ENCODE measurements at places on chromosomes 6 and 20. TPM values are rescaled to one million over a fixed set of nuclear protein-coding genes. Genes with fewer than 3 reads are reported as not detected.

The ISM1 gene
- total RNA-seq, result 0.92 TPM

The KCNB1 gene
- 21.0 TPM for total RNA-seq

The MATN4 gene
- not detected for total RNA-seq

The RBPJL gene
- total RNA-seq, result not detected

The RFX6 gene
- not detected for total RNA-seq

The PRSS35 gene
- total RNA-seq, result not detected

The COL12A1 gene
- total RNA-seq, result 35.0 TPM

GRCh38 chr6:55069132-55069781 is 105.1 kb upstream of the HCRTR2 start:
- no peaks in the 10 kb centered on the region for H3K4me1 ChIP-seq
- H3K4me3 ChIP-seq, result no peak overlapping the region
- H3K36me3 ChIP-seq, result no peaks in the 10 kb centered on the region
- H3K27me3 ChIP-seq, result no peaks in the 10 kb centered on the region
- peak; percentile 77 for DNase-seq
- H3K27ac ChIP-seq, result no peak overlapping the region

- peaks cover 34% of the 10 kb centered on the region for H3K4me1 ChIP-seq
- no peak overlapping the region for H3K4me3 ChIP-seq
- H3K36me3 ChIP-seq, result peaks cover 7% of the 10 kb centered on the region
Measured at GRCh38 chr6:159045801-159046200, 1.0 kb upstream of the TAGAP start.

DNA sequence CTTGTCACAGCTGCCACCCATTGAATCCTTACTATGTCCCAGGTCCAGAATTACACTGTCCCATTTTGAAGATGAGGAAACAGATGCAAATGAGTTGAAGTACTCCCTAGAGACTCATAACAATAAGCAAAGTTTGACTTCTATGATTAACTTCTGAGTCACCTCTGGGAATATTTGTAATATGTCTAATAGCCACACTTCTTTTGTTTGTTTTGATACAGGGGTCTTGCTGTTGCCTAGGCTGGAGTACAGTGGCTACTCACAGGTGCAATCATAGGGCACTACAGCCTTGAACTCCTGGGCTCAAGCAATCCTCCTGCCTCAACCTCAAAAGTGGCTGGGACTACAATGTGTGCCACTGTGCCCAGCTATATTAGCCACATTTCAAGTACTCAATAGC is 11.4 kb upstream of the SOX12 start:
- H3K27ac ChIP-seq, result no peak overlapping the region
- H3K4me1 ChIP-seq, result no peaks in the 10 kb centered on the region
- no peaks in the 10 kb centered on the region for H3K27me3 ChIP-seq
- DNase-seq, result no peak
- H3K36me3 ChIP-seq, result no peaks in the 10 kb centered on the region

DNA sequence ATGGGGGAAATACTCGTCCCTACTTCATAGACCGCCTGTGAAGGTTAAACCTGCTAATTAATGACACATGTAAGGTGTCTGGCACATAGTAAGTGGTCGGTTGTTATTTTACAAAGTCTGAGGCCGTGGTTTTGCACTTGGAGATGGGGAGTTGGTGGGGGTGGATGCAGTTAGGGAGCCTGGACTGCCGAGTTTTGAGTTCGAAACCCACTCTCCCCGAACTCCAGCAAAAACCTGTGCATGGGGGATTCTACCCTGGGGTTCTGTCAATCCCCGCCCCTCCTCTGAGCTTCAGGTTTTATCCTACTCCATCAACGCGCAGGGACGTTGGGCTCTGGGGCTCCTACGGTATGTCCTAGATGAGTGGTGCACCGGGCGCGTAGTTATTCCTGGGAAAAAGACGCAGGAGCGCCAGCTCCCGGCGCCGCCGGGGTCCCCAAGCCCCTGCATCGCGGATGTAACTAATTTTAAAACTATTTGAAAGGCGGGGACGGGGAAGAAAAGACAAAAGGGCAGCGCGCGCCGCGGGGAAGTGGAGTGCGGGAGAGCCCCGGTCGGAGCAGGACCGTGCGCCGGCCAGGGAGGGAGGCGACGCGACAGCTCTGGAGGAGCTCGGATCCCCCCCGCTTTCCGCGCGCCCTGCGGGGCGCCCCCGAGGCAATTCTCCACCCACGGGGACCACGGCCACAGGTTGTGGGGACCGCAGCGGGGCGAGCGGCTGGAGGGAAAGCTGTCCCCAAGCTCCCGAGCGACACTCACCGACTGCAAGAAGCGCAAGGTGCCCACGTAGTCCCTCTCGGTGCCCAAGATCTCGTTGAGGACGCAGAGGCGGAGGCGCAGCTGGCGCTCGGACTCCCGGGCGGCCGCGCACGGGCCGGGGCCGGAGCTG is 672 bp downstream of the PREX1 start:
- H3K27me3 ChIP-seq, result no peaks in the 10 kb centered on the region
- peaks cover 53% of the 10 kb centered on the region for H3K4me1 ChIP-seq
- no peaks in the 10 kb centered on the region for H3K36me3 ChIP-seq
- peak; percentile 37 for DNase-seq

- no peak overlapping the region for H3K27ac ChIP-seq
- peaks cover 20% of the 10 kb centered on the region for H3K4me1 ChIP-seq
- no peak overlapping the region for H3K4me3 ChIP-seq
- no peaks in the 10 kb centered on the region for H3K36me3 ChIP-seq
- H3K27me3 ChIP-seq, result peaks cover 90% of the 10 kb centered on the region
Measured at GRCh38 chr20:37911838-37912281, 8.9 kb downstream of the VSTM2L start.

- no peak overlapping the region for H3K4me3 ChIP-seq
- no peak for DNase-seq
- H3K4me1 ChIP-seq, result peaks cover 7% of the 10 kb centered on the region
- H3K27ac ChIP-seq, result no peak overlapping the region
- H3K36me3 ChIP-seq, result no peaks in the 10 kb centered on the region
Measured at GRCh38 chr20:10551732-10552724, 116.9 kb downstream of the SLX4IP start.

- no peaks in the 10 kb centered on the region for H3K4me1 ChIP-seq
- no peaks in the 10 kb centered on the region for H3K27me3 ChIP-seq
- no peaks in the 10 kb centered on the region for H3K36me3 ChIP-seq
- H3K4me3 ChIP-seq, result no peak overlapping the region
Measured at GRCh38 chr20:24664266-24664986, 195.0 kb downstream of the SYNDIG1 start.

- no peaks in the 10 kb centered on the region for H3K36me3 ChIP-seq
- H3K27me3 ChIP-seq, result no peaks in the 10 kb centered on the region
- no peak for DNase-seq
- no peak overlapping the region for H3K4me3 ChIP-seq
- H3K4me1 ChIP-seq, result no peaks in the 10 kb centered on the region
Measured at GRCh38 chr20:56755201-56755600, 126.1 kb downstream of the TFAP2C start.

DNA sequence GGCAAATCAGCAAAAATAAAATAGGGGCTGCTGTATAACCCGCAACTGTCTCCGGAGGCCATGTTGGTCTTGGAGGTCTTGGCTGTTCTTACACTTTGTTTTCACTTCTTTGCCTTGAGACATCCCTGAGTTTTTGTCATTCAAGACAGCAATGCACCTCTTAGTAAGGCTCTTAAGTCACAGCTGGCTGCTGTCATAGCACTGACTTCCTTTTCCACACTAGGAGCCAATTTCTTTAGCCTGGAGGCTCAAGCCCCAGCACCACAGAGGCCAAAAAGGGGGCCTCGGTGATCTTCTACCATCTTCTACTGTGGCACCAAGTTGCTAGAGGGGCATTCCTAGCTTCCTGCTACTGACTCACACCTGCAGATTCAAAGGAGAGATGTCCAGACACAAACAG is 536.3 kb downstream of the CDH26 start:
- H3K36me3 ChIP-seq, result no peaks in the 10 kb centered on the region
- H3K27ac ChIP-seq, result no peak overlapping the region
- no peaks in the 10 kb centered on the region for H3K27me3 ChIP-seq
- DNase-seq, result no peak
- no peaks in the 10 kb centered on the region for H3K4me1 ChIP-seq
- no peak overlapping the region for H3K4me3 ChIP-seq

DNA sequence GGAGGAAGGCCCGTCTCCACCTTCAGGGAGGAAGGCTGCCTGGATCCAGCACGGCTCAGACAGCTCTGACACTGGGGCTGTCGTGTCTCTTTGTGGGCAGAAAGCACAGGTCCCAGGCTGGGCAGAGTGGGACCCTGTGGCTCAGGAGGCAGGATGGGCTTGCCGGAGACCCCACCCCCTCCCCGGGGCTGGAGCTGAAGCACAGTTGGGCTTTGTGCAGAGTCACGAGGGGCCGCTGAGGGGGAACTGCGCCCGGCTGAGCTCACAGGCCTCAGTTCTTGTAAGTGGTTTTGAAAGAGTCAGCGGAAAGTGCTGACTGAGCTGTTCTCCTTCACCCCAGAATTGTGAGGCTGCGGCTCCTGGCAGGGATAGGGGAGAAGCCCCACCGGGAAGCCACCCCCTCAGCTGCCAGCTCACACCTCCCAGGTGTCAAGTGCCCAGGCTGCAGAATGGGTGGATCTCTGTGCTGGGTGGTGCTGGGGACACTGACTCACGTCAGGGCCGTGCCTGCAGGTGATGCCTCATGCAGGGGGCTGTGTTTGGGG is 145.5 kb upstream of the RNF24 start:
- peaks cover 30% of the 10 kb centered on the region for H3K4me1 ChIP-seq
- no peaks in the 10 kb centered on the region for H3K36me3 ChIP-seq
- H3K4me3 ChIP-seq, result no peak overlapping the region
- no peak overlapping the region for H3K27ac ChIP-seq
- no peaks in the 10 kb centered on the region for H3K27me3 ChIP-seq
- DNase-seq, result peak; percentile 92

Data from stomach (tissue), 19 donors.